Stimulated activated CD4-positive, alpha-beta T cell treated with anti-CD3 and anti-CD28 coated beads, Interleukin-1b, Interleukin-23, amount 100 ng/mL, for 1 hour (primary cell): ENCODE measurements at places on chromosomes 13 and 19.

GRCh38 chr13:45332831-45333219, 8.2 kb downstream of the TPT1 start:
- no peak for DNase-seq

DNA sequence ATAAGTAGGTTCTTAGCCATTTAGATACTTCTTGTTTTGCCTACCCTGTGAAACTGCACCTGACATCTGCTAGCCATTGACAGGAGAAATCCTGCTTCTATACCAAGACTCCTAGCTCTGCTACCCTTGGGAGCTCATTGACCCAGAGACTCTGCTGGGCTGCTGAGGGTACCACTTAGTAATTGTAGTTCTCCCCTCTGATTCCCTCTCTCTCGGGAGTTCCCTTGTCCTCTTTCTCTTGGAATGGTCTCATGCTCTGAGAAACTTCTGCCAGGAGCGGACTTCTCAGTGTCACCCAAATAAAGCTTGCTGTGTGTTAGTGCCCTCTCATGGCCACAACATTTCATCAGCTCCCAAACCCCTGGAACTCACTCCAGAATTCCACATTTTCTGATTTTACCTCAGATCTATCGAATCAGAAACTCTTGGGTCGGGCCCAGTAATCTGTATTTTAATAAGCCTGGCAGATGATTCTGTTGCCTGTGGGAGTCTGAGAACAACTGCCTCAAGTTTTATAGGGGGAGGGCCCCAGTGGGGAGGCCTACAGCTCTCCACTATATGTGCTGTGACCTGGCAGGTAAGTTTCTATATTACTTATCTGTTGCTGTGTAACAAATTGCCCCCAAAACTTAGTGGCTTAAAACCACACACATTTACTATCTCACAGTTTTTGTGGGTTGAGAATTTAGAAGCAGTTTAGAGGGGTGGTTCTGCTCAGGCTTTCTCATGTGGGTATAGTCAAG, 221.1 kb downstream of the TDRD3 start:
- no peak for DNase-seq

- no peak for DNase-seq
Measured at GRCh38 chr13:42985312-42986175, 6.5 kb downstream of the EPSTI1 start.

- no peak for DNase-seq
Measured at GRCh38 chr13:59444210-59444857, 719.4 kb downstream of the DIAPH3 start.

- no peak for DNase-seq
Measured at GRCh38 chr19:11324748-11325389, 14.6 kb downstream of the RAB3D start.

DNA sequence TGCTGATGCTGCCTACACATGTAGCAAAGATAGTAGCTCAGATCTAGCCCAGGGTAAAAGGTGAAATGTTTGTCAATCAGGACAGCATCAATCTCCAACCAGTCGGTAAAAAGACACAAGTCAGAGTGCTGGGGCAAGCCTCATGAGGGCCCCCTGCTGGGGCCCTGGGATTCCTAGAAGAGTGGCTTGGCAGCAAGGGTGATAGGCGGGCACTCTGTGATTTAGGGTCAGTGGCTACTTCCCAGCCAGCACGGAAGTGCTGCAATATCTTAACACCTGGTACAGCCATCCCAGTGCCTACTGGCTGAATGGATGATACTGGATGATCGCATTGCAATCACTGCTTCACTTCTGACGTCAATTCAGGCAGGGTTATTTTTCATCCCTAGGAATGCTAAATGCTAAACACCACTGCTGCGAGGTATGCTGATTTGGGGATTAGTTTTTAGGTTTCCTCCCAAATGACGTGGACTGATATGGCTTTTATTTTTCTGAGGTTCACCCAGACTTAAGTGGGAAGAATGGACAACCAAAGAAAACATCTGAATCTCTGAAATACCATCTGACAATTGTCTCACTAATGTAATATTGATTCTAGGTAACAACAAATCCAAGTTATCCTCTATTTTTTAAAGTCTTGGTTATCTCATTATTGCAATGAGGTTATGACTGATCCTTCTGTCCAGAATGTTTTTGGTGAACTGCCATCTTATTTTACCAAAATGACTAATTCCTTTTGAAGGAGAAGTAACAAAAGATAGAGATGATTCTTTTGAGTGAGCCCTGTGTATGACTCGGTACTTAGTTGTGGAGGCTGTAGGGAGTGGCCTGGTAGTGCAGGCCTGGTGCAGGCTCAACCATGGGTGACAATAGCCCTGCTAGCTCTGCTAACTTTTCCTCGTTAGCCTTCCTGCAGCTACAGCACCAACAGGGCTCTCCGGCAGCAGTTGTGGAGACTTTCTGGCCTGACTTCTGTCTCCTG, 432.5 kb downstream of the FGF9 start:
- DNase-seq = no peak

GRCh38 chr13:110436276-110436675, 125.2 kb downstream of the RAB20 start:
- DNase-seq = no peak

GRCh38 chr13:46982856-46983582, 86.2 kb upstream of the HTR2A start:
- no peak for DNase-seq

- DNase-seq = no peak
Measured at GRCh38 chr19:33785795-33786194, 10.9 kb upstream of the KCTD15 start.

GRCh38 chr13:77846173-77846572, 72.5 kb downstream of the EDNRB start:
- no peak for DNase-seq

GRCh38 chr19:17806945-17807344, 12.0 kb downstream of the B3GNT3 start:
- DNase-seq = no peak

- no peak for DNase-seq
Measured at GRCh38 chr19:57841122-57841763, 8.4 kb upstream of the ZNF587 start.

- DNase-seq = no peak
Measured at GRCh38 chr13:95756072-95756471, 79.1 kb downstream of the DNAJC3 start.

DNA sequence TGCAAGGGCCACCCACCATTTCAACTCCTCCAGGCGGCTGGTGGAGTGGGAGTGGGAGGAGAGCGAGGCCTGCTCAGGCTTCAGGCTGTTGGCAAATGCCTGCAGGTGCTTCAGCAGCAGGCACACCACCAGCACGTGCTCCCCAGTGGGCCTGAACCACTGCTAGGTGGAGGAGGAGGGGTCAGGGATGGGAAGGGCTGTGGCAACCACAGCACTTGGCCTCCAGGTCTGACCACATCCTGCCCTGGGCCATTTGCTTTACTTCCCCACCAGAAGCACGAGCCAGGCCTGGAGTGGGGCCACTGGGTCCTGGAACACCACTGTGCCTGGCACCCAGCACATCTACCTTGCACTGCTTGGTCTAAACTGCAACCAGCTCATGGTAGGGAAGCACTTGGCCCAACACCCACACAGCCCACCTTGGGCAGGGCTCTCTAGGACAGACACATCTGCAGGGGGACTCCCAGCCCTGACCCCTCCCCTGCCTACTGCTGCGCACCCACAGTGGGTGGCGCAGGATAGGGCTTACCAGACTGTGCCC, 26.2 kb downstream of the TUBA3C start:
- no peak for DNase-seq

- DNase-seq = no peak
Measured at GRCh38 chr19:7393939-7394730, 45.4 kb downstream of the ARHGEF18 start.

- DNase-seq = no peak
Measured at GRCh38 chr13:109344552-109345157, 441.7 kb downstream of the IRS2 start.

DNA sequence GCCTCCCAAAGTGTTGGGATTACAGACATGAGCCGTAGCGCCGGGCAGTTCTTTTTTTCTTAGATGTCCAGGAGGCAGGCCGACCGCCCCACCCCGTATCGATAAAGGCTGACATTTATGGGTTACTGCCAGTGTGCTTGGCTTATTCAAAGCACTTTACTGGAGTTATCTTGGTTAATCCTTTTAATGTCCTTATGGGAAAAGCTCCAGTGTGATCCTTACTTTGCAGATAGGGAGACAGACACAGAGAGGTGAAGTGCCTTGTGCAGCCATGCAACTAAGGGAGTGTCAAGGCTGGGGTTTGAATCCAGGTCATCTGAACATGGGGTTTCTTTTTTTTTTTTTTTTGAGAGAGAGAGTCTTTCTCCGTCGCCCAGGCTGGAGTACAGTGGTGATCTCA, 19.2 kb downstream of the NCAN start:
- DNase-seq = no peak

DNA sequence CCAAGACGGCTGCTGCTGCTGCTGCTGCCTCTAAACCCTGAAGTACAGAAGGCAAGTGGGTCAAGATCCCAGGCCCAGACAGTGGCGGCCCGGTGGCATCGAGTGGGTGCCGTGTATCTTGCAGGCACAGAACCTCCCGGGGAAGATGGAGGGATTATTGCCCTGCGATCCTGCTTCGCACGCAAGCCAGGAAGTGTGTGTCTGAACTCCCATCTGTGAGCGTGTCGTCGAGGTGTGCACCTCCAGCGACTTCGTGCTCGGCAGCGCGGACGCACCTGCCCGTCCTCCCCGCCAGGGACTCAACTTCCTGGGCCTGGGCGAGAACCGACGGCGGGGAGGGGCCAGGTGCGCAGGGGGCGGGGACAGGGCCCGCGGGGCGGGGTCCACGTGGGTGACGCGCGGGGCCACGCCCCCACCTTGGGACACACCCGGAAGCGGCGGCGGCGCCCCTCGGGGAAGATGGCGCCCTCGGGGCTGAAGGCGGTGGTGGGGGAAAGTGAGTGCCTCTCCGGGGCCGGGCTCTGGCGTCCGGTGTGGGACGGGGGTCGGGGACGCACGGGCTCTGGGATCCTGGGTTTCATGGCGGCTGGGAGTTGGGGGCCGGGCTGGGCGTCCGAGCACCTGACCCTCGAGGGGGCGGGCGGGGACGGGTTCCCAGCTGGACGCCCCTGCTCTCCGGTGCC, at the start of gene STXBP2:
TSS of gene STXBP2 (plus strand) at position 420 of the 683 bp plus-strand sequence. CDS start at position 460, 40 bp downstream.
- DNase-seq = peak; percentile 93

- no peak for DNase-seq
Measured at GRCh38 chr19:58317476-58318072, 9.2 kb upstream of the ZSCAN22 start.

GRCh38 chr13:32503727-32504126, 34.9 kb downstream of the N4BP2L2 start:
- no peak for DNase-seq

DNA sequence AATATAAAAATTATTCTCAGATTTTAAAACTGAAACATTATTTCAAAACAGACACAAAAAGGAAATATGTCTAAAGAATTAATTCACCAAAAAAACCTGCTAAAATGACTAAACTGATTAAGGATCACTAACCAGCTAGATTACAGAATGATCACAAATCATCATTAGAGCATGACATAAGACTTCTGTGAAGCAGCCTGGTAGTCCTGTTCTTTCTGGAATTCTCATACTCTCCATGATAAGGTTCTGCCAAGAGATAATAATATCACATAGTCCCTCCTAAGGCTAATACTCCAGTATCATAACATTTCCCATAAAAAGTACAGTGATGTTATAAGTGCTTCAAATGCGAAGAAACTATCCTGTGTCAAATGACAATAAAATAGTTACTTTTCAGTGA, 1814.9 kb downstream of the SLITRK5 start:
- no peak for DNase-seq

DNA sequence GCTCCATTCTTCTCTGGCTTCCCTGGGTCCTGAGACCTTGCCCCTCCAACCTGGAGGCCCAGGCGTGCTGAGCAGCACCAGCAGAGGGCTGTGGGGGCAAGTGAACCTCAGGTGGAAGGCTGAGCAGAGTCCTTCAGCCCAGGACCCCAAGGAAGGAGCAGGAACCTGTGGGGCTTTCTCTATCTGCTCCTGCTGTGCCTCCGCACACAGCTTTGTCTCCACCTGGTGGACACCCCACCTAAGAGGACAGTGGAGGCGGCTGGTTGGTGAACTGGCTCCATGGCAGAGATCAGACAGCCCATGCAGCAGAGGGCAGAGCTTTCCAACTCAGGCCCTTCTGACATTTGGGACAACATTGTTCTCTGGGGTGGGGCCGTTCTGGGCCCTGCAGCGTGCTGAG, 19.7 kb downstream of the ZFR2 start:
- no peak for DNase-seq
